ENCODE measurements at places on chromosomes 5 and 9. TPM values are rescaled to one million over a fixed set of nuclear protein-coding genes. Genes with fewer than 3 reads are reported as not detected.

GRCh38 chr5:180141068-180141660, 67.8 kb downstream of the RASGEF1C start:
- no peak for DNase-seq

DNA sequence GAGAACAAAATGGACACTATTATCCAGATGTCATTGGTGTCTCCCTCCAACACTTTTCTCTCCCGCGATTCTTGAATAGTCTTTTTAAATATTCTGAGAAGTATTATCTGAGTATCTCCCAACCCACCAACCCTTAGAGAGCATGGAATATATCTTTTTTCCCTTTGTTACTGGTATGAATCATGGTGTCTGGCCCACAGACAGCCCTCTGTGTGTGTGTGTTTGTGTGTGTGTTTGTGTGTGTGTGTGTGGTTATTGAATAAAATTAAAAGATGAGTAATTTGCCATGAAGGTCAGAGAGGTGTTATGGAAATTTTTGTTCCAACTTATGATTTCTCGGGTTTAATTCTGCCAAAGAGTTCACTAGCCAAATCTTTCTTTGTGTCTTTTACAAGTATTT, 47.7 kb downstream of the CAMK4 start:
- no peak for DNase-seq

DNA sequence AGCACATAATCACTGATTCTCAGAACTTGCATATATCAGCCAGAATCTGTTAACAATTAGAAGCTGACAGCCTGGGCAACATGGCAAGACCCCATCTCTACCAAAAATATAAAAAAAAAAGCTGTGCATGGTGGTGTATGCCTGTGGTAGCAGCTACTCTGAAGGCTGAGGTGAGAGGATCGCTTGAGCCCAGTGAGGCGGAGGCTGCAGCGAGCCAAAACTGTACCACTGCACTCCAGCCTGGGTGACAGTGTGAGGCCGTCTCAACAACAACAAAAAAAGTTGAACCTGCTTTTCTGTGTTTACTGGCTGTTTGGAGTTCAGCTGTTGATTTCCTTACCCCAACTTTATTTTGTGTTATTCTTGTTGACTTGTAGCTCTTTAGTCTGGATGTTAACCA, 66.8 kb downstream of the GOLPH3 start:
- DNase-seq, result no peak

- DNase-seq, result no peak
These were observed 478.5 kb upstream of the DMAC1 start for GRCh38 chr9:8278048-8278447.

Gene ZNF300
- 4.4 TPM for total RNA-seq

DNA sequence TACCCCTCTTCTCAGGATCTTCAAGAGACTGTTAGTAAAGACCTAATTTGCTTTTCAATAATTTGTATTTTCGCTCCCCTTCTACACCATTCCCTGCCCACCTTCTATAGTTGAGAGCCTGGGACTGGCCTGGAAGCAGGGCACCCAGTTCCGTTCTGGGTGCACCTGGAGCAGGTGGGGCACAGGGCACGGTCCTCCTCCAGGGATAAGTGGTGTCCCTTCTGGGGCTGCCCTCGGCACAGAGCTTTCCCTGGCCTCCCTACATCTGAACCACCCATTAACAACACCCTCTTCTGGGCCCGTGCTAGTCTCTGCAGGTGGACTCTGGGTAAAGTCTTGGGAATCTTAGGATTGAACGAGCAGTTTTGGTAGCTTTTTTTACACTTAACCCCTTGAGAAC, 92.8 kb upstream of the PANK3 start:
- no peak for DNase-seq

DNA sequence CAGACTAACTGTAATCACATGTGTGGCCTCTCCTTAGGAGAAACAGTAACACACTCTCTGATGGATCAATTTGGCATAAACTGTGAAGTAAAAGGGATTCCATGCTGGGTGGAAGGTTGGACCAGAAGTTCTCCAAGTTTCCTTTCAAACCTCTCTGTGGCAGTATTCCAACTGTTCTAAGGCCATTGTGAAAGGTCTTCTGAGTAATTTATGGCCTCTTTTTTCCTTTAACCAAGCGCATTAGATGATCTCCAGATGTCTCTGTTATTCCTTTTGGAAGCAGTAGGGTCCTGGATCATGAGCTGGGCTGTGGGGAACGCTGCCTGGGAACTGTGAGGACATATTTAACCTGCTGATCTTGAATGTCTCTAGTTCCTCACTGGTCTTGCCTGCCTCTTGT, 80.6 kb upstream of the IL6ST start:
- DNase-seq, result no peak

Gene TTC23L
- total RNA-seq, result under 0.01 TPM

Gene SQSTM1
- total RNA-seq, result 758 TPM

Gene WDR31
- total RNA-seq, result 1.4 TPM

Gene CCL27
- total RNA-seq, result 0.14 TPM

GRCh38 chr5:33891788-33892619, at the start of gene ADAMTS12:
ADAMTS12 (minus strand) TSS chr5:33891990; CDS start chr5:33891856, 134 bp downstream.
- no peak for DNase-seq

- no peak for DNase-seq
These were observed 238.4 kb downstream of the TRPM3 start for GRCh38 chr9:70883056-70883455.

DNA sequence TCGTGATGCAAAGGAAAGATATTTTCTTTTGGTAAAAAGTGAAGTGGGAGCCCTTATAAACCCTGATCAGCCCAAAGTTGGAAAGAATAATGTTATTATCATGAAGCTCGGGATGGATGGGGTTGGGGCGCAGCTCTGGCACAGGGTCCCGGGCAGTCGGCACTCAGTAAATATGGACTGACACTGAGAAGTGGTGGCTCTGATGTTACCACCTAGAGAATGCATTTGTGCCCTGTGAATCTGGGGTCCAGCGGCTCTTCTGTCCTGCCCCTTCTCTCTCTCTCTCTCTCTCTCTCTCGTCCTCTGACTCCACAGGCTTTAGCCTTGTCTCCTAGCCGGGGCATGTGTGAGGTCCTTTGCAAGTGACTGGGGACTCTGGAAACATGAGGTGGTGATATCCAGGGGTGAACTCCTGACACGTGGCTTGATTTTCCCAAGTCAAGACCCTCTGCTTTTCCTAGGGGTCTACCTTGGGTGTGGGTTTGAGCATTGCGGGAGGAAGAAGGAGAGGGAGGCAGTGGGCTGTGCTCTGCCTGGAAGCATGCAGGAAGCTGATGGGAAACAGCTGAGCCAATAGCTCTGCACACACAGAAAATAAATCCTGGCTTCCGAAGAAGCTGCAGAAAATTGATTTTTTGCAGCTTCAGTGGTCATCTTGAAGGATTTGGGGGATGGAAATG, 162.7 kb downstream of the MACROH2A1 start:
- DNase-seq, result no peak

GRCh38 chr9:3936520-3937235, 363.2 kb downstream of the GLIS3 start:
- peak; percentile 88 for DNase-seq

DNA sequence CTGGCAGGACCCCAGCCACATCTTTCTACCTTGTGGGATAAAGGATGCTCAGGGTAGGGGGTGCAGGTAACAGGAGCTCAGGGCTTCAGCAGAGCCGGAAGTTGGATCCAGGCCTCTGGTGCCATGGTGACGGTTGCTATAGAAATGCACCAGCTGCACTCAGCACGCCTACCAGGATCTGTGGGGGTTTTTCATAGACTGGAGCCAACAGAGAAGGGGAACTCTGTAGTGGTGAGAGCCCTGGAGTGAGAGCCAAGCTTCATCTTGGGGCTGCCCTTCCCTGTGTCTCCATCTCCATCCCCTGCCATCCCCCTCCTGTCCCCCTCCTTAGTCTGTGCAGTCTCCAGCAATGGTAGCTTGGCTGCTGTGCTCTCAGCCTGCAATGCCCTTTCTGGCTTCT, 27.5 kb upstream of the BOD1 start:
- DNase-seq, result no peak

GRCh38 chr9:3553076-3553765, 27.4 kb upstream of the RFX3 start:
- no peak for DNase-seq

GRCh38 chr5:81949462-81949861, 22.4 kb upstream of the ATG10 start:
- no peak for DNase-seq
